ENCODE measurements at places on chromosomes 5 and 9. TPM values are rescaled to one million over a fixed set of nuclear protein-coding genes. Genes with fewer than 3 reads are reported as not detected.

Gene SURF6
- total RNA-seq = 16.1 TPM

Gene KCNV2
- total RNA-seq = not detected

Gene PFN3
- not detected for total RNA-seq

Gene IER5L
- 44.6 TPM for total RNA-seq
